ENCODE measurements at places on chromosomes 5 and 9. TPM values are rescaled to one million over a fixed set of nuclear protein-coding genes. Genes with fewer than 3 reads are reported as not detected.

- DNase-seq: no peak
Observed at GRCh38 chr9:125633116-125633745, 73.8 kb downstream of the MAPKAP1 start.

DNA sequence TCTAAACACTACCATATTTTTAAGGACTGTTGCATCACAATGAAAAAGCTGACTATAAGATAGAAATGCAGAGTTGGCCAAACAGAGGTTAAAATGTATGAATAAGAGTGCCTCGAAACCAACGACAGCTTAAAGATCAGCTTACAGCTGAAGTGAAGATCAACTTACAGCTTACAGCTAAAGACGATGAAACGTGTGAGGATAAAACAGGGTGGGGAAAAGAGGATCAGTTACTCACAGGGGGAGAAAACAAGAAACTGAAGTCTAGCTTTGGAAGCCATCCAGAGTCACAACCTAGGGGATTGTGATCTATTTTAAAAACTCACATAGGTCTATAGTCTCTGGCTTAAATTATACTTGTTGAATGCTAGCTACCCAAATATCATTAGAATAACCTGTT, 220.0 kb downstream of the SNCAIP start:
- no peak for DNase-seq

DNA sequence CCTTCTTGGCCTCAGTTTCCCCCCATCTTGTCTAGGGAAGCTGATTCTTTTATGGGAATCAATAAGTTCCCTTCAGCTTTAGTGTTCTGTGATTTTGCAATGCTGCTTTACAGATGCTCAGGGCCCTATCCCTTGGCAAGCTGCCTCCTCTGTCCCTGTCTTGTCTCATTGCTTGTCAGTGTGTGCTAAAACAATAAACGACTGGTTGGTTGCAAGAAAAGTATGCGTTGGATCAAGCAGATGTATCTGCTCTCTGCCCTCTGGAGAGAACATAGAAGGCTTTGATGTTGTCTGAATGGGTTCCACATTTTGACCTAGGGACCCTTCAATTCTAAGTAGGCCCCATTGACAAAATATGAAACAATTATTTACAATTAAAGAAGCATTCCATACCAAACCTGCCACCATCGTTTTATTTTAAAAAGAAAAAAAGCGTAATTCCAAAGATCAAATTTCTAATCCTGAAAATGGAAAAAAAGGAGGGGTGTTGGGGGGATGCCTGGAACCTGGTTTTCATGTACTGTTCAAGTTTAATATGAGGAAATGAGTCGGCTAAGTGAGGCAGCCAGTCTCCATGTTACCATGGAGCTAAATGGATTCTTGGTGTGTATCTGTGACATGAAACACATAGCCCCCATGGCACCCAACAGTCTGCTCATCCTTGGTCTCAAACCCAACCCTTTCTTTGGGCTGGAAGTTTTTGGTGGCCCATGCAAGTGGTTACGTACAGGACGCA, 31.2 kb upstream of the TARS1 start:
- no peak for DNase-seq

DNA sequence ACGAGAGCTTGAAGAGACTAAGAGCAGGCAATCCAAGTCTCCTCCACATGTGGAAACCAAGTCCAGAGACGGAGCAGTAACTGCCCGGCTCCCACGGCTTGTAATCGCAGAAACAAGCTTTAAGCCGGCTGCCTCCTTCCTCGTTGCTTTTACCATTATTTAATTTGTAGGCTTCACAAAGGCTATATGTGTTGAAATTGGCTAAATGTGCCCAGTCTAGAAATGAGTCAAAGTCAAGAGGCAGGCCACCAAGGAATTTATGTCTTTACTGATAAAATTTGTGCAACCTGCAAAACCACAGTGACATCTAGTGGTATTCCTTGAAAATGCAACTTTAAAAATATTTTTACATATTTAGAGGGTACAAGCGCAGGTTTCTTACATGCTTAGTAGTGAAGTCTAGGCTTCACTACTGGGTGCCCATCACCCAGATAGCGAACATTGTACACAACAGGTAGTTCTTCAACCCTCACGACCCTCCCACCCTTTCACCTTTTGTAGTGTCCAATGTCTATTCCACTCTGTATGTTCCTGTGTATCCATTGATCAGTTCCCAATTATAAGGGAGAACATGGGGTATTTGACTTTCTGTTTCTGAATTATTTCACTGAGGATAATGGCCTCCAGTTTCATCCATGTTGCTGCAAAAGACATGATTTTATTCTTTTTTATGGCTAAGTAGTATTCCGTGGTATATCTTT, 33.5 kb upstream of the EBF1 start:
- DNase-seq: no peak

DNA sequence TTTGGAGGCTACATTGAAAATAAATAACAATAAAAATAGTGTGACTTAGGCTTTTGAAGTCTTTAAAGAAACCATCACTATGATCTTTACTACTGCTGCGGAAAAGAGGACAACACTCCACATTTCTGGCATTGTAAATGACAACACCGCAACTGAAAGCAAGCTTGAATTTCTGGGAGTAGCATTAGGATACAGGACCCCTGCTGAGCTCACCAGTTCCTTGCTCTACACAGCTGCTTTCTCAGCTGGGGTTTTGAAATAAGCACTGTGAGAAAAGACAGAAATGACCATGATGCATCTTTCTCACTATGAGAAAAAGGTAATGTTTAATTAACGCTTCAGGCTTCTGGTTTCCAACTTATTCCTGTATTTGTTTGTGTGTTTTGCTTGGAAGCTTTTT, 168.0 kb downstream of the TAF11L14 start:
- no peak for DNase-seq

DNA sequence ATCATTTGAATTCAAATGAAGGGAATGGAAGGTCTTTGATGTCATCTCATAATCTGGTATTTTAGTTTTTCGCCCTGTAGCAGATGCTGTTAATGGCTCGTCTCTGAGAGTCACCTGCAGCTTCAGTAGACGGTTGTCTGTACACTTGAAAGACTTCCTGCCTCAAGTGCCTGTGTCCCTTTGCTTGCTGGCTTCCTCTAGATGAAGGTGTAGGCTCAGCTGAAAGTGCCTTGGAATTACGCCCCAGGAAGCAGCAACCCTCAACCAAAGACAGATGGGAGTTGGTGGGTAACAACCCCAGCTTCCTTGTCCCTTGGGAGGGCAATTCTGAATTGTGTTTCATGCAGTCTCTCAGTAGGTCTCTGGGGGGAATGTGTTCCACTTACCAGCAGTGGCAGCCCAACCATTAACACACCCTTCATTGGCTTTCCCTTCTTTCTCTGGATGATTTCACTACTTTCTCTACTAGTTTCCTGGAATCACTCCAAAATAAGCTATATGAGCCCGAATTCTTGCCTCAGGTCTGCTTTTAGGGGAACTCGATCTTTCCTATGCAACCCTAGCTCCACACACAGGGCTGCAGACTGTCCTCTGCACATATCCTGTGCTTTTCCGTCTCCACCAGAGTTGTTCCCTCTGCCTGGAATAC, 395.6 kb downstream of the DMAC1 start:
- DNase-seq: no peak

- DNase-seq: no peak
Observed at GRCh38 chr9:105114318-105114717, 130.1 kb upstream of the SLC44A1 start.

GRCh38 chr5:162272417-162272816, 204.8 kb downstream of the GABRG2 start:
- DNase-seq: no peak

DNA sequence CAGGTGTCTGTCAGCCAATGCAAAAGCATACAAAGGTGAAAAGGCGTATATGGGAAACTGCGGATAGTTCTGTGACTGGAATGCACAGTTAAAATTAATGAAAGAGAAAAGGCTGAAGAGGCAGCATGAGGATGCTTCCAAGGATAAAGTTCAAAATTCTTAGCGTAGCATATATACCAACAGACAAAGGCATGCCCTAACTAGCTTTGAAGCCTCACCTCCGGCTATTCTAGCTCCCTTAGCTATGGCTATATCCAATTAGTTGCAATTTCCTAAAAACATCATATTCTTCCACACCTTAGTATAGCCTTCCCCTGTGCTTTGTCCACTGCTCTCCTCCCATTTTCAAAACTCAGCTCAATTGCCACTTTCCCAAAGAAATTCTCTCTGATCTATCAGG, 1.4 kb upstream of the DNAJA1 start:
- DNase-seq: no peak

DNA sequence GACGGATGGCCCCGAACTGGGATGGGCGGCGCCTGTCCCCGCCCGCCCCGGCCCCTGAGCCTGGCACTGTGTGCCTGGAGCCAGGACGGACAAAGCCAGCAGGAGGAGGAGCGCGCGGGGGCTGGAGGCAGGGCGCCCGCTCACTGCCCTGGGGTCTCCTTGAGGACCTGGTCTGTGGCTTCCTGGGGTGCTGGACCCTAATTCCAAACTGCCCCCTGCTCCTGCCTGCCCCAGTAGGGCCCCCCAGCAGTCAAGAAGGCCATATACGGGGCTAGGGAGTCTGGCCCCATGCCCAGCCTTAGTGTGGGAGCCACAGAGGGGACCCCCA, 29.2 kb upstream of the RXRA start:
- DNase-seq: no peak

Gene C8G
- total RNA-seq: not detected

Gene TIGD6
- 4.7 TPM for total RNA-seq

Gene ENHO
- not detected for total RNA-seq

Gene LCN1
- total RNA-seq: 2.3 TPM

Data from mesenteric fat pad (tissue), 1 donor.